ENCODE measurements at places on chromosomes 12 and 14. TPM values are rescaled to one million over a fixed set of nuclear protein-coding genes. Genes with fewer than 3 reads are reported as not detected.
A peak's percentile ranks its signal among the peaks of the same experiment; 100 is the strongest.

GRCh38 chr14:24241829-24242443, 487 bp downstream of the TINF2 start:
- DNase-seq, result peak; percentile 95
- peak overlapping the region; percentile 83 for H3K4me3 ChIP-seq

- H3K4me3 ChIP-seq, result no peak overlapping the region
- no peaks in the 10 kb centered on the region for H3K27me3 ChIP-seq
- DNase-seq, result no peak
- no peak overlapping the region for H3K27ac ChIP-seq
Observed at GRCh38 chr14:65042296-65042695, 55.6 kb downstream of the FNTB start.

DNA sequence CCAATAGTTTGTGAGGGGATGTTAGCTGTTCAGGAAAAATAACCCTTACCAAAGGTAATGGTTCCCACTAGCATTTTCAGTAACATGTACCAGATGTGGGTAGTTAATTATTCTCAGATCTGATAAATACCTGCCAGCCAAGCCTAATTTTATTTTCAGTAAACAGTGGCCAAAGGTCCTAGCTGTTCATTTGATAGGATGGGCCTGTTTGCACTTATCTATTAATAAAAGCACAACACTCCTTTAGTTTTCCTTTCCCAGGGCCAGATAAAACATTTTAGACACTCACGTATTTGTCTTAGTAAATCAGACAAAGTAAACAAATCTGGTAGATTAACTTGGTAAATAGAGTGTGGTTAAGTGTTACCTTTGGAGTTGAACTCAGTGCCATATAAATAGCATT, 345.1 kb downstream of the RAD51B start:
- DNase-seq, result peak; percentile 20
- H3K36me3 ChIP-seq, result peaks cover 4% of the 10 kb centered on the region
- H3K4me3 ChIP-seq, result peak overlapping the region; percentile 5
- peaks cover 80% of the 10 kb centered on the region for H3K4me1 ChIP-seq

The SYT1 gene
- total RNA-seq, result 2.1 TPM

Data from Calu3 (cell line).